ENCODE measurements at places on chromosomes 4 and X. TPM values are rescaled to one million over a fixed set of nuclear protein-coding genes. Genes with fewer than 3 reads are reported as not detected.

Gene NKX6-1
- total RNA-seq = not detected

- no peak overlapping the region for H3K27ac ChIP-seq
- H3K27me3 ChIP-seq = no peaks in the 10 kb centered on the region
- H3K4me3 ChIP-seq = no peak overlapping the region
- H3K4me1 ChIP-seq = no peaks in the 10 kb centered on the region
- no peak for DNase-seq
- H3K36me3 ChIP-seq = no peaks in the 10 kb centered on the region
Observed at GRCh38 chr4:154076921-154077320, 288.0 kb upstream of the SFRP2 start.

- DNase-seq = peak; percentile 55
- H3K36me3 ChIP-seq = no peaks in the 10 kb centered on the region
- peak overlapping the region; percentile 61 for H3K27ac ChIP-seq
- peak overlapping the region; percentile 47 for H3K4me3 ChIP-seq
- H3K4me1 ChIP-seq = no peaks in the 10 kb centered on the region
Observed at GRCh38 chrX:1535241-1536041, 1.5 kb downstream of the P2RY8 start.

- no peaks in the 10 kb centered on the region for H3K4me1 ChIP-seq
- no peak for DNase-seq
- H3K27ac ChIP-seq = no peak overlapping the region
- H3K36me3 ChIP-seq = no peaks in the 10 kb centered on the region
- H3K27me3 ChIP-seq = no peaks in the 10 kb centered on the region
- H3K4me3 ChIP-seq = no peak overlapping the region
Observed at GRCh38 chrX:21638311-21638710, 19.8 kb downstream of the KLHL34 start.

DNA sequence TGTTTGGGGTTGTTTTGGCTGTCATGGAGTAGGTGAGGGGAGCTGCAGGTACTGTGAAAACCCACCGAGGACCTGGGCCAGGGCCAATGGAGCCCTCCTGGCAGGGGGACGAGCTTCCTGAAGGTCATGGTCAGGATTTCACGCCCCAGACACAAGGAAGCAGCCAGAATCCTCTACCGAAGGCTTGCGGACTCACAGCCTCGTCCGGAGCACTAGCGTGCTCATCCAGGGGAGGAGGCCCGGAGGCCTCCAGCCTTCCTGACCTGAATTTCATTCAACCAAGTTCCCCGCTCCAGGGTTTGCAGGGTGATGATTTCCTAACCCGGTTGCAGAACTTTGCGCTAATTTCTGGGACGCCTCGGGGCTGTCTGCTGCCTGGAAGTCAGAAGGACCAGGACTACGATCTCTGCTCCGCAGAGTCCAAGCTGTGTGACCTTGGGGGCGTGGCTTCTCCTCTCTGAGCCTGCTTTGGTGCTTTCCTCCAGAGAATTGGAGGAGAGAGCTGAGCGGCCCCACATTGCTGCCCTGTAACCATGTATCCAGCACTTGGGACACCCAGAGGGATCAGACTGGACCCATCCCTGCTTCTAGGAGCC, 56.2 kb upstream of the ADRA2C start:
- peaks cover 14% of the 10 kb centered on the region for H3K27me3 ChIP-seq
- H3K27ac ChIP-seq = no peak overlapping the region
- no peaks in the 10 kb centered on the region for H3K4me1 ChIP-seq
- no peak for DNase-seq

DNA sequence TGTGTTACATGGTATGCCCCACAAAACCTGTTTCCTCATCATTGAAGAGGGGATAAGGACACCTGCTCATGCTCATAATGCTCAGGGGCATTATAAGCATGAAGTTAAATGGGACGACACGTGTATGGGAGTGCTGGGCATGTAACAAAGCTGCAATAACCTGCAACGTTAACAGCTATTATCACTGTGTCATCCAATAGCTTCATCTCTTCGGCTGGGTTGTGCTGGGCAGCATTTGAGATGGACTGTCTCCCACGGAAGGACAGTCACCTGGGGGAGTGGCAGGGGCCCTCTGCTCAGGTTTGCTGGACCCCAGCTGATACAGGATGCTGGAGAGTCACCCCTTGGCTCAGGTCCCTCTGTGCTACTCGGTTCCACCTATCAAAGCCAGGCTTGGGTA, 94.5 kb downstream of the NSUN7 start:
- H3K27me3 ChIP-seq = no peaks in the 10 kb centered on the region
- no peaks in the 10 kb centered on the region for H3K4me1 ChIP-seq
- no peak for DNase-seq

GRCh38 chr4:156970501-156971164, 966 bp downstream of the PDGFC start:
- peak overlapping the region; percentile 84 for H3K27ac ChIP-seq
- peak overlapping the region; percentile 70 for H3K4me3 ChIP-seq
- H3K4me1 ChIP-seq = peaks cover 23% of the 10 kb centered on the region
- peak; percentile 85 for DNase-seq

GRCh38 chrX:79146640-79147390, 2.3 kb downstream of the GPR174 start:
- no peak overlapping the region for H3K27ac ChIP-seq
- no peak for DNase-seq
- peak overlapping the region; percentile 4 for H3K4me3 ChIP-seq
- no peaks in the 10 kb centered on the region for H3K27me3 ChIP-seq
- H3K36me3 ChIP-seq = no peaks in the 10 kb centered on the region

DNA sequence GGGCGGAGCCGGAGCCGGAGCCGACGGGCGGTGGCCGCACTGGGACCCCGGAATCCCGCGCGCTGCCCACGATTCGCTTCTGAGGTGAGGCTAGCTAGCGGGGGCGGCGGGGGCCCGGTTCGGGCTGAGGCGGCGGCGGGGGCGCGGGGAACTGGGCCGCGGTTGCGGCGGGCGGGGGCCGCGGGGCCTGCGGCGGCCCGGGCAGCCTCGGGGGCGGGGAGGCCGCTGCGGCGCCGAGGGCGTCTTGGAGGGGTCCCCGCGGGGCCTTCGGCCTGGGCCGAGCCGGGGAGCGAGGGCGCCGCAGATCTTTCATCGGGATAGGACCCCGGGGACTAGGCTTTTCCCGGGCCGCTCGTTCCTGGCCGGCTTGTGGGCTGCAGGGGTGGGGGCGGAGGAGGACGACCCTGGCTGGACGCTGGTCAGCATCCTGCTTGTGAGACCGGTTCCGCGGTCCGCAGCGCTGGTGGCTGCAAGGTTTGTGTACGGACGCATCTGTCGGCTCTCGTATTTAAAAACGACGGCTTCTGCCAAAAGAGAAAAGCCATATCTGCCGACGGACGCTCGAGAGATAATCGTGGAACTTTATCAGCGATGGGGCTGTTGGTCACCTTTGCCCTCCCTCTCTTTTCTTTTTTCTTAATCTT, 419 bp downstream of the ADD1 start:
- peaks cover 42% of the 10 kb centered on the region for H3K4me1 ChIP-seq
- H3K27ac ChIP-seq = peak overlapping the region; percentile 97
- no peaks in the 10 kb centered on the region for H3K36me3 ChIP-seq
- peak; percentile 82 for DNase-seq
- H3K27me3 ChIP-seq = no peaks in the 10 kb centered on the region

- H3K4me1 ChIP-seq = no peaks in the 10 kb centered on the region
- H3K27me3 ChIP-seq = no peaks in the 10 kb centered on the region
- no peak overlapping the region for H3K4me3 ChIP-seq
- no peaks in the 10 kb centered on the region for H3K36me3 ChIP-seq
- H3K27ac ChIP-seq = no peak overlapping the region
Observed at GRCh38 chr4:96035727-96036126, 195.8 kb downstream of the PDHA2 start.

Measured in upper lobe of right lung (tissue), 1 donor.